ENCODE measurements at places on chromosomes 4 and X.

GRCh38 chrX:24494647-24495075, 29.6 kb downstream of the PDK3 start:
- peak; percentile 30 for DNase-seq

- DNase-seq, result no peak
Observed at GRCh38 chr4:107579099-107579498, 140.9 kb downstream of the PAPSS1 start.

DNA sequence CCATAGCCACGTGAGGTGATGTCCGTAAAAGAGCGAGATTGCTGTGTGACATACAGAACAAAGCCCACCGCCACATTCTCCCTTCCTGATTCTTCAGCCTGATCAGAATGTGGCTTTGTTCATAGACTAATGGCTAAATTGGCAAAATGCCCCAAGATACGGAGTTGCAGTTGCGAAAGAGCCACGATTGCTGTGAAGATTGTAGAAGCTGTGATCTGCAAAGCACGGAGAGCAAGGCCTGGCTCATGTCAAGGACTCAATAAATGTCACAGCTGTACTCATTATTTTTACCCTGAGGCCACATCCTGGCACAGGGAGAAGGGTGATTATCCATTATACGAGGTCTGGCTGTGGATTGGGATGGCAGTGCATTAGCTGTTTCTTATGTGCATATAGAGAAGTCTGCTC, 34.2 kb downstream of the ARSD start:
- DNase-seq, result peak; percentile 4

DNA sequence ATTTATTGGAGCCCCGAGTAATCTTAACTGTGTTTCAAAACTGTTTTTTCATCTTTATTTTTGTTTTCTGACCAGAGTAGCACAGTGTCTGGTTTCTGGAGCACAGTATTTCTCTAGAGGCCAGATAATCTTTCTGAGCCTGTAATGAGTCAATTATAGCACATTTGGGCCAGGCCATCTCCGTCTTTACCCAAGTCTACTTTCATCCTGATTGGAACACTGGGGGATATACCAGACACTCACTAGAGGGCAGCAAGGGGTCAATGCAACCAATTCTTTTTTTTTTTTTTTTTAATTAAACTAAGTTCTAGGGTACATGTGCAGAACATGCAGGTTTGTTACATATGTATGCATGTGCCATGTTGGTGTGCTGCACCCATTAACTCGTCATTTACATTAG, 282.0 kb downstream of the ARHGAP24 start:
- DNase-seq, result no peak

- no peak for DNase-seq
Observed at GRCh38 chr4:10080589-10081217, 35.9 kb downstream of the WDR1 start.

DNA sequence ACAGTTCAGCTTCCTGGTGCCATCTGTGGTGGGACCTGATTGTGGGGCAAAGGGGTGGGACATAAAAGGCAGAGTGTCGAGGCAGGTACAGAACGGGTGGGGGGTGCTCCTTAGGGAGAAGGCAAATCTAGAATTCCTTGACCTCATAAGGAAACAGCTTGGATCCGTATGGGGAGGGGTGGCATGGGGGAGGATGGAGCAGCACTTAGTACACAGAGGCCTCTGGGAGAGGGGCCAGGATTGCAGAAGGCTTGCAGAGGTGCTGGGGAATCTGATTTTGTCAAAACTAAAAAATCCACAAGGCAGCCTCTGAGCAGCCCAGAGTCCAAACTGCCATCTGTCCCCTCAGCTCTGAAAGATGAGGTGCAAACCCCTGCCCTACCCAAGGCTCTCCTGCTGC, 2.3 kb upstream of the EMD start:
- DNase-seq, result no peak
